ENCODE measurements at places on chromosomes 16 and 17.

- no peak for DNase-seq
Measured at GRCh38 chr17:14579716-14580115, 278.8 kb downstream of the HS3ST3B1 start.

DNA sequence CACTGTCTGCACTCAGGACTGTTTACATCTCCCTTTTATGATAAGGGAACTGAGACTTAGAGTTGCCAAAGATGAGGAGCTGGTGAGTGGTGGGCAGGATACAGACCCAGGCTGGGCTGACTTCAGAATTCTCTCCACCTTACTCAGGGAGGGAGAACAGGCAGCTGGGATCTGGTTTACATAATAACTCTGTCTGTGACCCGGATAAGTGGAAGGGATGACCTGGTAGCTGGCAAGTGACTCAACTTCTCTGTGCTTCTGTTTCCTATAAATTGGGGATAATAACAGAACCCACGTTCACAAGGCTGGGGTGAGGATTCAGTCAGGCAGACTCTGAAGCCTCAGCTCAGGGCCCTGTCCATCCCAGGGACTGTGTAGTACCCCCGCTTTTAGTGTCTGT lies 2.6 kb downstream of the SNX20 start:
- no peak for DNase-seq

GRCh38 chr17:68302666-68303065 lies 11.4 kb downstream of the ARSG start:
- no peak for DNase-seq

- no peak for DNase-seq
Measured at GRCh38 chr17:14827396-14827919, 437.7 kb downstream of the PMP22 start.

- DNase-seq, result no peak
Measured at GRCh38 chr17:4549781-4550533, 5.2 kb downstream of the MYBBP1A start.

DNA sequence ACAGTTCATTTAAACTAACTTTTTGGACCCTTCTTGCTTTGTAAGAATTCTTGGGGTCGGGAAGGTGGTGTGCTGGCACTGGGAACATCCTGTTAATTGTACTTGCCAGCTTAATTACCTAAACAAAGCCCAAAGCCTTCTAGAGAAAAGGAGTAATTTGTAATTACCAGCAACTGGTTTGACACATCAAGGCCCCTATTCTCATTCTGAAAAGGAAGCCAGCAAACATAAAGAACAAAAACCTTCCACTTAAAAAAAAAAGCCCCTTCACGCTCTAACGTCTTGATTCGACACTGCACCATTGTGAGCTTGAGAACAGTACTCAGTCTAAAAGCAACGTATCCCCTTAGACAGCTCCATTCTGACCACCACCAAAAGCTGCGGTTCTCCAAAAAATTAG lies 74.7 kb upstream of the RPH3AL start:
- no peak for DNase-seq

DNA sequence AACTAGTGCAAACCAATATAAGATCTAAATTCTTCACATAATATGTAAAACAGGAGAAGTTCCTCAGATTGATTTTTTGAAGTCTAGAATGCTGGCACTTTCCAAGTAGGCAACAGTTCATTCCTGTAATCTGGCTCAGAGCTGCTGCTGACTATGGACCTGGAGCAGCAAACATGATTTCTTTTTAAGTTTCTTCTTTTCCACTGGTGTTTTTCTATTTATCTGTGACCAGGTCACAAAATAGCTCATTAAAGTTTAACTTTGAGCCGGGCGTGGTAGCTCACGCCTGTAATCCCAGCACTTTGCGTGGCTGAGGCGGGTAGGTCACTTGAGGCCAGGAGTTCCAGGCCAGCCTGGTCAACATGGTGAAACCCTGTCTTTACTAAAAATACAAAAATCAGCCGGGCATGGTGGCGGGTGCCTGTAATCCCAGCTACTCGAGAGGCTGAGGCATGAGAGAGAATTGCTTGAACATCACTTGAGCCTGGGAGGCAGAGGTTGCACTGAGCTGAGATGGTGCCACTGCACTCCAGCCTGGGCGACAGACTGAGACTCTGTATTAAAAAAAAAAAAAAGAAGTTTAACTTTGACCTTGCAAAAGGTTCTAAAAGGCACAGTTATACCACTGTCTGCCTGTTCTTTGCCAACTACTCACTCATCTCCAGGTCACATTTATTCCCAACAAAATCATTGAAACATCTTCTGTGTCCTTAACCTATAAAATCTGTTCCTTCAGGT lies 29.4 kb upstream of the SLC13A2 start:
- DNase-seq, result no peak

DNA sequence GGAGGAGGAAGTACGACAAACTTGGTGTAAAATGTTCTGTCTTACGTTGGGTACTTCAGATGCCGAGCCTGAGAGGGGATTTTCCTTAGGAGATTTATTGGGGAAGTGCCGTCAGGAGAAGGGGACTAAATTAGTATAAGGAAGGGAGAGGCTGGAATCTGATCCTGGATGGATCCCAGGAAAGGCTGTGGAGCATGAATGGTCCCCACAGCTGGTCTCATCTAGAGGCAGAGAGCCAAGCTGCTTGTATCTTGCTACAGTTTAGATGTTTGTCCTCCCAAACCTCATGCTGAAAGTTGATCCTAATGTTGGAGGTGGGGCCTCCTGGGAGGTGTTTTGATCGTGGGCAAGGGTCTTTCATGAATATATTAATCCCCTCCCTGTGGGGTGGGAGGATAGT lies 798.4 kb upstream of the EEF2KMT start:
- no peak for DNase-seq

- DNase-seq, result peak; percentile 39
Measured at GRCh38 chr16:17585449-17586074, 114.8 kb upstream of the XYLT1 start.
